ENCODE measurements at places on chromosomes 7 and 10.

- no peak for DNase-seq
Observed at GRCh38 chr10:130224228-130224627, 88.0 kb downstream of the GLRX3 start.

- no peak for DNase-seq
Observed at GRCh38 chr10:21737106-21737505, 203.1 kb downstream of the MLLT10 start.

DNA sequence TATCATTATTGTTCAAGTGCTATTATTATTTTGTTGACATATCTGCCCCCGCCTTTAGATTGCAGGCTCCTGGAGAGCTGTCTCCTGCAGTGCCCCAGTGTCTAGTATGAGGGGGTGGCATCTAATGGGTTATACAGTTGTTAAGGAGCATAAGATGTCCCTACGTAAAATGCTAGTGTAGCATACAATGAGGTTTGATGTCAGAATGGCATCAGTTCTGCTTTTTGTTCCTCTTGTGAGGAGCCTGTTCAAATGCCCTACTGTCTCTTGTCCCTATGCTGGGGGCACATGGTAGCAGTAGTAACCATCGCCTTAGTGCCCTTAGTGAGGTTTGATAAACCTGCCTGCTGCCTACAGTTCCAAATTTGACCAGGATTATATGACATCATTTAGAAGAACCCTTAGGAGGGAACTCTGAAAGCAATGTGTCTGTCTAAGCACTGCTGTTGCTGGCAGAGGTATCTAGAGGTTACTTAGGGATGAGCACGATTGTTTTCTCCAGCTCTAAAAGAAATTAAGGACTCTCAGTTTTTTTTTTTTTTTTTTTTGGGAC, 9.7 kb downstream of the CREM start:
- DNase-seq: peak; percentile 12

- DNase-seq: no peak
Observed at GRCh38 chr7:88202278-88202677, 17.6 kb downstream of the SRI start.

GRCh38 chr7:74299401-74299800, 10.2 kb downstream of the CLIP2 start:
- DNase-seq: no peak

GRCh38 chr7:47659664-47660462, 78.0 kb upstream of the TNS3 start:
- DNase-seq: no peak

GRCh38 chr10:110522365-110522988, 24.8 kb downstream of the DUSP5 start:
- DNase-seq: no peak

DNA sequence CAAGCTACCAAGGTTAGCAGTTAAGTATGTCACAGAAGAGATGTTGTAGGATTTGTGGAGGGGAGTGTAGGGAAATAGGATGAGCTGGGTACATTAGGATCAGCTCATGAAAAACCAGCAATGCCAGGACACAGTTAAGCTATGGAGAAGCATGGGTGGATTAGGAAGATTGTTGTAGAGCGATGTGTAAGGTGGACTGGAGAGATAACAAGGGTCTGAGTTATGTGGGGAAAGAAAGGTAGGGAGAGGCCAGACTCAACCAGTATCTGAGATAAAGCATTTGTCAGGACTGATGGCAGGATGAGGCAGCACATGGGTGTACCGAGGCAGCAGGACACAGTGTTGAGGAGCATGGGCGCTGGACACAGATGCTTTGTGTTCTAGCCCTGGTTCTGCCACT, 85.4 kb upstream of the PRR15 start:
- DNase-seq: no peak

DNA sequence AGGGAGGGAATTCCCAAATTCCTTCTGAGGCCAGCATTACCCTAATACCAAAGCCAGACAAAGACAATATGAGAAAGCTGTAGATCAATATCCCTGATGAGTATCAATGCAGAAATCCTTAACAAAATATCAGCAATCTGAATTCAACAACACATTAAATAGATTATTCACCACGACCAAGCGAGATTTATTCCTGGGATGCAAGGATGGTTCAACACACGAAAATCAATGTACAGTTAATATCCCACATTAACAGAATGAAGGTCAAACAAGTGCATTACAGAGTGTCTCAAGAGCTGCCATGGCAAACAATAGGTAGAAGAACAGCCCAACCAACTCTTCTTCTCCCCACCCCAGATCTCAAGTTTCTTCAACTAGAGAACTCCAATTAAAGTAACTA, 6.1 kb downstream of the ECD start:
- no peak for DNase-seq

Data from CD14-positive monocyte (primary cell).